ENCODE measurements at places on chromosomes 3 and 15.
A peak's percentile ranks its signal among the peaks of the same experiment; 100 is the strongest.

GRCh38 chr3:143040261-143040879, 39.0 kb downstream of the U2SURP start:
- peak; percentile 14 for DNase-seq

- peak; percentile 50 for DNase-seq
These were observed 49.5 kb downstream of the HMG20A start for GRCh38 chr15:77470235-77470634.

GRCh38 chr3:187919048-187919447, 173.8 kb upstream of the BCL6 start:
- peak; percentile 9 for DNase-seq

DNA sequence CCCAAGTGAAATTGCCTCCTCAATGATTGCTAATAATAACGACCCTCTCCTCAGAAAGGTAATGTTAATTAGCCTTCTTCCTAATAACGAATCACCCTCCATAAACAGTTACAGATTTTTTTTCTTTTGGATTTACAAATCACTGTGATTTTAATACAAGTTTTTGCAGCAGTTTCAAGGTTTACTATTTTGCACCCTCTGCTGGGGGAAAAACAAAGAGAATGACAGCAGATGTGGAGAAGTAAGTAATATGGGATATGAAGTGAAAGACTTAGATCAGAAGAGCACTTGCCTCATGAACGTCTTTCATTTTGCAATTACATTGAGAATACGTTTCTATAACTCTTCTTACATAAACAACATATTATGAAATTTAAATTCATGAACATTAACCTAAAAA, 16.1 kb upstream of the CNTN3 start:
- peak; percentile 66 for DNase-seq

GRCh38 chr3:146503461-146504202, 34.3 kb upstream of the PLSCR2 start:
- peak; percentile 95 for DNase-seq

- no peak for DNase-seq
These were observed 103.5 kb downstream of the LSM3 start for GRCh38 chr3:14282001-14282705.

- DNase-seq = no peak
These were observed 75.6 kb downstream of the SLC12A8 start for GRCh38 chr3:125136966-125137357.

DNA sequence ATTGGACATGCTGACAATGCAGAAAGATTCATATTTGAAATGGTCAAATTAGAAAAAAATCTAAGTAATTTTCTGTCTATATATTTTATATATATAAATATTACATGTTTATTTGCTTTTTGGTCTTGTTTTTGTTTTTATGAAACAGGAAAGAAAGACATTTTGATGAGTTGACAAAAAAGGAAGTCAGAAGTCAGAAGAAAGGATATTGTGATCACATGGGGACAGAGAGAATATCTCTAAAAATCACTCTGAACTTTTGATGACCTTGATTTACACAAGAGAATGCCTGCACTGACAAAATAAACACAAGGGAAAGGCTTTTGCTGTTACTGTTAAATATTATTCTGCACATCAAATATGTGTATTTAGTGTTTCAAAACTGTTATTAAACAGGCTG, 811.2 kb downstream of the SI start:
- DNase-seq = no peak

DNA sequence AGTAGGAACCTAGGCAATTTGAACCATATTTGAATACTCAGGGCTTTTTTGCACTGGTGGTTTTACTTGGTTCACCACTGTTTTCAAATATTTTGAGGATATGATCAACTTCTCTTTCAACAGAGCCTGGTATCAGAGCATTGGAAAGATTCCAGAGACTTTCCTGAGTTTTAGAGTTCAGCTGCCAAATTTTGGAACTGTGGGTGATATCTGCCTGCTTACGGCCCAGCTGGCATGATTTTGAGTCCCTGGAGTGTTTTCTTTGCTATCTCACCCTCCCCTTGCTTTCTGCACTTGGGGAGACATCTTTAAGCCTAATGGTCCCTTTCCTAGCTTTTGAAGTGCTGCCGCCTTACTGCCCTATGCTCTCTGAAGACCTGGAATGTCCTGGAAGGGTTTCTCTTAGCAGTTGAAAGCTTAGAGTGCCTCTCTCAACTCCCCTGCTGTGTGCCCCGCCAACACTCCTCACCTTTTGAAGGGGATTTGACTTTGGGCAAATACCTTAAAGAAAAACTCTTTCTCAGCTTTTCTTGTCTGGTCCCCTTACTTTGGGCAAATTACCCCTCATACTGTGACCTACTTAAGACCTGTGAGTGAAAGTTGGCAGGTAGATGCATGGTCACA, 539.1 kb downstream of the MFSD1 start:
- DNase-seq = no peak

DNA sequence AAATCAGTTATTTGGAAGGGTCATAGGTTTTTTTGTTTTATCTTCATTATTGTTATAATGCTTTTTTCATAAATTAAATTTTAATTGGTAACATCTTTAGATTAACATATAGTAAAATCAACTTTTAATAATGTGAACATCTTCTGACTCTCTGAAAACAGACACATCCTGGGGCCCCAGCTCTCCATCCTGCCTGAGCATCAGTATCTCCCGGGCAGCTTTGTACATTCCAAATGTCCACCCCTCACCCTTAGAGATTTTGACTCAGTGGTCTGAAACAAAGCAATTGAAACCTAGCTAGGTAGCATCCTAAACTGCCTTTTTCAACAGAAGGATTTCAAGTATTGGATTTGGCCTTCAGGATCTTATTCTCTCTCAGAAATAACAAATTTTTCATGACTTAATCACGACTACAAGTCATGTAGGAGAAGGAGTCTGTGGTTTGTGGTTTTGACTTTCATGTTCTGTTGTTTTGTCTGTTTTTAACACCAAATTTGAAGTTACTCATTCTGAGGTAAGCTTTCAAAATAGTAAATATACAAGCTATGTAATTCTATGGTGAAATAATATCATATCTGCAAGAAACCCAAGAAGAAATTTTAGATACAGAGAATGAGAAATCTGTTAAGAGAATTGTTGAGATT, 147.3 kb upstream of the UBE2E2 start:
- DNase-seq = peak; percentile 87

- DNase-seq = no peak
These were observed 91.6 kb downstream of the CDIN1 start for GRCh38 chr15:36671017-36671416.

- DNase-seq = peak; percentile 97
These were observed 4.7 kb upstream of the FEM1B start for GRCh38 chr15:68272721-68273271.

- no peak for DNase-seq
These were observed 56.9 kb downstream of the LRCH3 start for GRCh38 chr3:197847866-197848401.

DNA sequence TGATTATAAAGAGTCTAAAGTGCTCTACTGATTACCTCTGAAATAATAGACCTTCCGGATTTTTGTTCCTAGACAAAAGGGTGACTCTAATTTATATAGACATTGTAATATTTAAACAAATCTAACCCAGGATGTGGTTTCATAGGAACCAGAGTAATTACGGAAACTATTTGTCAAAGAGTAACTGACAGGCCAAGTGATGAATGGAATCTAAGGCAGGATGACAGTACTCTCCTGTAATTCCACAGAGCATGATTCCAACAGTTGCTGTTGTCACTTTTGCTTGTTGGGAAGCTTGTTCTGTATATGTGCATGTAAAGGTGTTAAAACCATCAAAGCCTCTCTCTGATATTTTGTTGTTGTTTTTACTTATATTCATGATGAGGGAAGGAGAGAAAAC, 1141.0 kb downstream of the IGSF11 start:
- DNase-seq = peak; percentile 39

GRCh38 chr3:105539897-105540296, 173.2 kb downstream of the ALCAM start:
- peak; percentile 47 for DNase-seq

GRCh38 chr3:46667657-46668056, 25.8 kb downstream of the ALS2CL start:
- DNase-seq = no peak

DNA sequence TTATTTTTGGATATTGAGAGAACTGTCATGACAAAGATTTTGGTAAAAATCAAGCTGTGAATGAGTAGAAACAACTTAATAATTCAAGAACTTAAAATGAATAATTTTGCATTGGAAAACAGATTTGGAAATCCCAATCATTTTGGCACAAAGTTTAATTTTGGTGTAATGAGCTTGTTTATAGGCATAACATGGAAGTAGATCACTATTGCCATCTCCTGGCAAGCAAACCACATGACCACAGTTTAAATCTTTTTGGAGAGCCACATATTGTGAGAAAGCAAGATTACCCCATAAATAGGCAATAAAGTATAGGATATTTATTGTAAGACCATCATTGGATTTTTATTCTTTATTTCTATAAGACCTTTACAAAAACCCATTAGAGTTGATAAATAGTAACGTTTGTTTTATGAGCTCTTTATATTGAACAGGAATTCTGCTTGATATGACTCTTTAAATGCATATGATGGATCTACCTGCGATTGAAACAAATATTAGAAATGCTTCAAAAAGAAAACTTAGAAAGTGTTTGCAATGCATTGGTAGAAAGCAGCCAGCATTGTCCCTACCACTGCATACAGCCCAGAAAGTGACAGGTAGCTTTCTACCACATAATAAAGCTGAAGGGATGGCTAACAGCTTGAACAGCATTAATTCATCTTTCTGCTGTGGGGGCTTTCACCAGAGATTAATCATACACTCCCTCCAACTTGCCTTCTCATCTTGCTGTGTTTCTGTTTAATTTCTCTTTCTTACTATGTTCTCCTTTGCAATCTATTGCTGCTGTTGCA, 766.8 kb downstream of the TBL1XR1 start:
- DNase-seq = peak; percentile 57

DNA sequence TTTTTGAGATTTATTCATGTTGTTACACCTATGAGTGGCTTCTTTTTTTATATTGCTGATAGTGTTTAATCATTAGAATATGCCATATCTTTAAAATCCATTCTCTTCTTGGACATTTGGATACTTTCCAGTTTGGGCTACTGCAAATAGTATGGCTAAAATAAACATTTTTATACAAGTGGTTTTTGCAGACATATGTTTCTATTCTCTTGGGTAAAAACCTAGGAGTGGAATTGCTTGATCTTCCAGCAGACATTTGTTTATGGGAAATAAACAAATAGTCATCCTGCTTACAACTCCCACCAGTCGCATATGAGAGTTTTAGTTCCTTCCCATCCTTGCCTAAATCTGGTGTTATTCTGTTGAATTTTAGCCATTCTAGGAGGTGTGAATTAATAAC, 193.1 kb downstream of the ALCAM start:
- DNase-seq = no peak

DNA sequence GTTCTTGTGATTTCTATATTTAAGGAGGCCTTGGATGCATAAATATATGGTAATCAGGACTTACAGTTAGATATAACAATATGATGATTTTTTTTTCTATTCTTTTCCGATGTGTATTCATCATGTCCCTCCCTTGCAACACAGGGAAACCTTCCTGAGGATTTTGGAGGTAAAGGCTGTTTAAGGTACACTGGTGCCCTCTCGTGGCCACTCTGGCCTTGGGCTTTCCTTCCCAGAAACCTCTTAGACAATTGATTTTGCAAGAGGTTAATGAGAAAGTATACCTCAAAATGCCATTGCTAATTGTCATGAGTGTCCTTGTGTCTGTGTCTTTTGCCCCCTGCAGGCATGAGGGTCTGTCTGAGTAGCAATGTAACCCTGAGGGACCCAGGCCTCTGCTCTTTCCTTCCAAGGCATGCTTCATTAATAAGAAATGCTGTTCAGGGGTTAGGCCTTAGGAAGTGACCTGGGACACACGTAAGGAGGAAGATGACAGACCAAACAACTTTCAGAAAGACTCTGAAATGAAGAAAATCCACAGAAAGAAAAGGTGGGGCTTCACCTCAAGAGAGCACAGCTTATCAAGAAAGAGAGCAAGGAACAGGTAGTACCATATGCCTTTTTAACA, 70.3 kb upstream of the PPP2R3A start:
- peak; percentile 67 for DNase-seq

GRCh38 chr15:41634072-41634626, 26.1 kb upstream of the MGA start:
- DNase-seq = no peak

DNA sequence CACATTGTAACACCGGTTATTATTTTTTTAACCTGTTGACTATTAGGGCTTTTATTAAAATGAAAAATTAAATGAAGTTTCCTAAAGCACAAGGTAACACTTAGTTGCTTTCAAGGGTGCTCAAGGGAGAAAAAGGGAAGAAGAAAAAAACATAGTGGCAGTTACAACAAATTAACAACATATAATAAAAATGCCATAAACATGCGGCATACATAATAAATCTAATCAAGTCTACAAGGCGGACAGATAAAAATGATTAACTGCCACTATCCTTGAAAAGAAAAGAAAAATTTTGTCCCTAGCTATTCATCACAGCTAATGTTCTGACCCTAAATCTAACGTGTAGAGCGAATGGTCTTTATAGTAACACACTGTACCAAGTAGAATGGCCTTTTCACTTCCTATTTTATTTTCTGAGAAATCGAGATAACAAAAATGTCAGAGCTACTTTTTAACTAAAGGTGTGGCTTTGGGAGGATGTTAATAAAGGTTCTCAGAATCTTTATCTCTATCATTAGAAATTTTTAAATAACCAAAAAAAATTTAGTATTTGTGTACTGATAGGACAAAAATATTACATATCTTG, 194.9 kb downstream of the FOXP1 start:
- DNase-seq = no peak

DNA sequence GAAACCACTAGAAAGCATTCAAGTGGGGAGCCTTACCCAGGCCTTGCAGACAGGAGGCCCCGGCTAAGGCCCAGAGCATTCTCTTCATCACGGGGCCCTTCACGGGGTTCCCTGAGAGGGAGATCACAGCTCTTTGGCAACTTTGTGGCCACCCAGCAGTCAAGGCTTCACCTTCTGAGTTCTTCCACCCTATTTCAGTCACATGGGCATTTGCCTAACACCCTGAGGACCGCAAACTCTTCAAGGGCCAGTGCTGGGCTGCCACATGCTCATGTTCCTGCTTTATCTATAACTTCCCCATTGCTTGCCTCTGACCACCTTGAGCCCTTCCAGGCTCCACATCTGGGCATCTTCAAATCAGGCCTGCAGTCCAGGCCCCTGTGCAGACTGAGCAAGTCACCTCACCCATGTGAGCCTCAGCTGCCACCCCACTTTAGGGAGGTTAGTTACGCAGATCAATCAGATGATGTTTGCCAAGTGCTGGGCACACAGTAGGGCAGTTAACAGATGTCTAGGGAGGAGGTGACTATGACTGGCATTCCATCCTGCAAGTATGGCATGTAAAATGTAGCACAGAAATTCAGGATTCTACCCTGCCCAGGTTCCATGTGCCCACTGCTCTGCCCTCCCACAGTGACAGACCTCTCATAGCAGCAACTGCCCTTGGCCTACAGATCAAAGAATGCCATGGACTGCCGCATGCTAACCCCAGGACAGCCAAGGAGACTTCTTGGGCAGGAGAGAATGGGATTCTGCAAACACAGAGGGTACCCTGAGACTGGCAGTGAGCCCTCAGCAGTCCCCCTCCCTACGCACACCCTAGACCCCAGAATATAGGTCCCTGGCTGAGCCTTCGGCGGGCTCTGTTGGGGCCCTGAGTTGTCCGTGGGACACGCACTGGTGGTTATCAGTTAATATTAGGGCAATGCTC, 37.6 kb upstream of the ZNF710 start:
- DNase-seq = no peak

Data from fibroblast of skin of back (primary cell).